NCI-H2171 (cell line): ENCODE measurements at places on chromosomes 11 and 22.

- no peak for DNase-seq
Observed at GRCh38 chr11:62806611-62807121, 1.4 kb upstream of the NXF1 start.

- no peak for DNase-seq
Observed at GRCh38 chr22:44331881-44332714, 19.3 kb upstream of the SHISAL1 start.

DNA sequence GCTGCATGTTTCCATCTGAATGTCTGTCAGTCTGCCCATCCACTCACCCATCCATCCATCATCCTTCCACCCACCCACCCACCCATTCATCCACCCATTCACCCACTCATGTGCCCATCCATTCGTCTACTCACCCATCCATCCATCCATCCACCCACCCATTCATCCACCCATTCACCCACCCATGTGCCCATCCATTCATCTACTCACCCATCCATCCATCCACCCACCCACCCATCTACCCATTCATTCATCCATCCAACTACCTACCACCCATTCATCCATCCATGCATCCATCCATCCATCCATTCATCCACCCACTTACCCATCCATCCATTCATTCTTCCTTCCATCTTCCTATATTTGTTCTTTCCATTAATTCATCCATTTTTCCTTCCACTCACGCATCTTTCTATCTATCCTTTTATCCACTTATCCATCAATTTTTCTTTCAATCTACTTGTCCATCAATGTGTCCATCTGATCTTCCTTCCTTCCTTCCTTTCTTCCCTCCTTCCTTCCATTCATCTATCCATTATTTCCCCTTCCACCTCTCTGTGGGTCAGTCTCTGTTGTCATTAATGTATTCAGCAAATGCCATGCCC is 8.0 kb downstream of the CRYBB3 start:
- no peak for DNase-seq

DNA sequence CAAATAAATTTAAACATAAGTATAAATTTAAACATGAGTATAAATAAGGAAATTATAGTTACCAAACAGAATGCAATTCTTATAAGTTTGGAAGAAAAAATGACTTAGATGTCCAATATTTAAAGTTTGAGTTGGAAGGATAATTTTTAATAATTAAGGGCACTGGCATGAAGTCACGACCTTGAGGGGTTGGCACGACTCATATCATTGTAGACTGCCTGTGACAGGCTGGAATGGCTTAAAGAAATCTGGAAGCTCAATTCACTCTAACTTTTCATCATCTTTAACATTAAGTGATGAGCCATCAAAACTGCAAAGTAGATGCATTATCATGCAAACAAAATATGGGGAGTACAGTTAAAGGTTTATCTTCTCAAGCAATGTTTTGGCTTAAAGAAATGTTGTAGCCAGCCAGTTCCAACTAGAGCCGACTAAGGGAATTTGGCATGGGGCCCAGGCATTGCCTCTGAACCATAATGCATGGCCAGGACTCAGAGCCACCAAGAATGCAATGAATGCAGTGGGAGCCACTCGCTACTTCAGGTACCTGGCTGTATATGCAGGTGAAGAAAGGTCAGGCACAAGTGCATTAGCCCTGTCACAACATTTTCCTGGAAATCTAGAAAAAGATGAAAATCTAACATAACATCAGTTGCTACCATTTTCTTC is 33.4 kb downstream of the PGR start:
- no peak for DNase-seq

- DNase-seq: no peak
Observed at GRCh38 chr22:48015701-48016100, 1253.3 kb downstream of the TBC1D22A start.

- DNase-seq: peak; percentile 93
Observed at GRCh38 chr11:35893796-35894475, 49.9 kb upstream of the LDLRAD3 start.

DNA sequence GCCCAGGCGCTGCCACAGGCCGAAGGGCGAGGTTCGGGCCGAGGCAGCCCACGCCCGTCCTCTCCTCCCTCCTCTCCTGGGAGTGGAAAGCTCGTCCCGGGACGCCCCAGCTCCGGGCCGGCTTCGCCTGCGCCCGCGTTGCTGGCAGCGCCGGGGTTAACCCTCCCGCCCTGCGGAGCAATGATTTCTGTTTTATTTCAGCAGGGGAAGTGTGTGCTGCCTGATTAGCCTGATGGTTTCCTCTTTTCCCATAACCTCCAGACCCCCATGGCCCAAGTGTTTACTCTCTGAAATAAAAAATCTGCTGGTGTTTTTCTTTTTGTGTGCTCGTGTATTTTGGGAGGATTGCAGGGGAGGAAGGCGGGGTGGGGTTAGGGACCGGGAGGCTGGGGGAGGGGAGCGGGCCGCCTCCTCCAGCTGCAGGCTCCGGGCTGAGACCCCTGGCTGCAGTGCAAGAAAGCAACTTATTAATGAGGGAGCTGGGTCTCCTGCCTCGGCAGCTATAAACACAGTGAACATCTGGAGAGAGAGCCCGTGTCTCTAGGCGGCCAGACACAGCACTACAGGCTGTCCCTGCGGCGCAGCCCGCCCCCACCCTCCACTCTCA is 38.6 kb downstream of the ETS1 start:
- no peak for DNase-seq

- DNase-seq: no peak
Observed at GRCh38 chr11:130042093-130042591, 27.6 kb upstream of the APLP2 start.

DNA sequence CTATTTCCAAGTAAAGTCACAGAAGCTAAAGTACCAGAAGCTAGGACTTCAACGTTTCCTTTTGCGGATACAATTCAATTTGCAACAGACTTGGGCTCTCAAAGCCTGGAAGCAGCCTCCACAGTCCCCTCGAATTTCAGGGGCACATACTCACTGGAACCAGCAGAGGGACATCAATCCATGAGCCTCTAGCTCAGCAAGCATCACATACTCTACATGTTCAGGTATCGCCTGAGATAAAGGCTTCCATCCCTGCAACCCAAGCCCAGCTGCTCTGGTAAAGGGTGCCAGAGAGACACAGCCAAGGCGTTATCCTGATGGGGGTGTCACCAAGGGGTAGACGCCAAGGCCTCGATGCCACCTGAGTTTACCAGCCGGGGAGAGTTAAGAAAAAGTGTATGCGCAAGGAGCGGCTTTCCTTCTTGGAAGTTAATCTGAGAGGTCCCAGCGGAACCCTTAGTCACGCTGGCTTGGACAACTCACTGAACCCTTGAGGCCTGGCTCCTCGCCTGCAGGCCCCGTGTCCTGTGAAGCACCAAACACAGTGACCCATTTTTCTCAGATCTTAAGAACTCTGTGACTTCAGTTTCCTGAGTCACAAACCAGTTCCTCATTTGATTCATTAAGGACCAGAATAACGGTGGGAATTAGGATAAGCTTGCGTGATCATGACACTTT is 13.0 kb downstream of the LTO1 start:
- DNase-seq: no peak

DNA sequence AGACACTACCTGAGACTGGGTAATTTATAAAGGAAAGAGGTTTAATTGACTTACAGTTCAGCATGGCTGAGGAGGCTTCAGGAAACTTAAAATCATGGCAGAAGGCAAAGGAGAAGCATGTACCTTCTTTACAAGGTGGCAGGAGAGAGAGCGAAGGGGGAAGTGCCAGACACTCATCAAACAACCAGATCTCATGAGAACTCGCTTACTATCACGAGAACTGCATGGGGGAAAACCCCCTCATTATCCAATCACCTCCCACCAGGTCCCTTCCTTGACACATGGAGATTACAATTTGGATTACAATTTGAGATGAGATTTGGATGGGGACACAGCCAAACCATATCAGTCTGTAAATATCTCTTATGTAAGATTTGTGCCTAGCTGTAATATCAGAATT is 50.9 kb upstream of the ATXN10 start:
- DNase-seq: no peak

DNA sequence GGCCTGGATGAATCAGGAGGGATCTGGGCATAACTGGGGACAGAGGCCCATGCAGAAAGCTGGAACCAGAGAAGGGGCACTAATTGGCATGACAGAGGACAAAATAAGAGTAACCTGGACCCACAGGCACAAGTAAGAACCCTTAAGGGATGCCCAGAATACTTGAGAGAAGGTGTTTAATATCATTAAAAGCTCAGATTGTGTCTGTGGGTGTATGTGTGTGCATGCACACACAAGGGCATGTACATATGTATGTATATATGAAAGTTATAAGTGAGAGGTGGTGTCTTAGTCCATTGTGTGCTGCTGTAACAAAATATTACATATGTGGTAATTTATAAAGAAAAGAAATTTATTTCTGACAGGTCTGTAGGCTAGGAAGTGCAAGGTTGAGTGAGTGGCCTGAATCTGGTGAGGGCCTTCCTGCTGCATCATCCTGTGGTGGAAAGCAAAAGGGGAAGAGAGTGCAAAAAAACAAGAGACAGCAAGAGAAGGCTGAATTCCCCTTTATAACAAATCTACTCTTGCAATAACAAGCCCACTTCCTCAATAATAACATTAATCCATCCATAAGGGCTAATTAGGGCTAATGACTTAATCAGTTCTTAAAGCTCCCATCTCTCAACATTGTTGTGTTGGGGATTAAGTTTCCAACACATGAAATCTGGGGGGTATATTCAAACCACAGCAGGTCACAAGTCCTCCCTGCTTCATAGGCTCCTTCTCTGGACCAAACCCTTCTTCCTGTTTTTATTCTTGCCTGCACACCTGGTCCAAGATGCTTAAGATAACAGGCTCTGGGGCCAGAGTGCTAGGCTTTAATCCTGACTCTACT is 68.3 kb upstream of the POU2AF2 start:
- no peak for DNase-seq

- DNase-seq: no peak
Observed at GRCh38 chr22:18028817-18029527, 4.6 kb upstream of the MICAL3 start.

- DNase-seq: no peak
Observed at GRCh38 chr11:73753938-73754337, 6.9 kb downstream of the RAB6A start.

- DNase-seq: no peak
Observed at GRCh38 chr11:95534226-95534625, 255.4 kb downstream of the FAM76B start.

DNA sequence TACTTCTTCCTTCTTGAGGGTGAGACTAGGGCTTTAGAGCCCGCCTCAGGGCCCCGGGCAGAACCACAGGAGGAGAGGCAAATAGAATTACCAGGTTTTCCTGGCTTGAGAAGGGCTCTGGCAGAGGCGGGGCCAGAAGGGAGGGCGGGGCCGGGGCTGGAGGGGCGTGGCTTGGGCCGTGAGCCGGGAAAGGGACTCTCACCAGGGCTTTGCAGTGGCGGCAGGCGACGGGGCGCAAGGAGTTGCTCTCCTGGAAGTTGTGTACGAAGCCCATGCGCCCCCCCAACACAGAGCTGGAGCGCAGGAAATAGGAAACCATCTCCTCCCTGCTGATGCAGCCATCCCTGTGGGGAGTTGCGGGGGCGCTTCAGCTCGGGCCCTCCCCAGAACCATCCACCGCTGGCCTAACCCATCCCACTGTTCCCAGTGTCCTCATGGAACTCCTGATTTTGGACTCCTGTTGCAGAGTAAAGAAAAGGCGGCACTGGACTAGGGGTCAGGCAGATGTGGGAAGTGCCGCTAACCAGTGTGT is 6.9 kb upstream of the NRXN2 start:
- DNase-seq: no peak

GRCh38 chr22:26553056-26553752 is 36.7 kb downstream of the TPST2 start:
- peak; percentile 69 for DNase-seq

DNA sequence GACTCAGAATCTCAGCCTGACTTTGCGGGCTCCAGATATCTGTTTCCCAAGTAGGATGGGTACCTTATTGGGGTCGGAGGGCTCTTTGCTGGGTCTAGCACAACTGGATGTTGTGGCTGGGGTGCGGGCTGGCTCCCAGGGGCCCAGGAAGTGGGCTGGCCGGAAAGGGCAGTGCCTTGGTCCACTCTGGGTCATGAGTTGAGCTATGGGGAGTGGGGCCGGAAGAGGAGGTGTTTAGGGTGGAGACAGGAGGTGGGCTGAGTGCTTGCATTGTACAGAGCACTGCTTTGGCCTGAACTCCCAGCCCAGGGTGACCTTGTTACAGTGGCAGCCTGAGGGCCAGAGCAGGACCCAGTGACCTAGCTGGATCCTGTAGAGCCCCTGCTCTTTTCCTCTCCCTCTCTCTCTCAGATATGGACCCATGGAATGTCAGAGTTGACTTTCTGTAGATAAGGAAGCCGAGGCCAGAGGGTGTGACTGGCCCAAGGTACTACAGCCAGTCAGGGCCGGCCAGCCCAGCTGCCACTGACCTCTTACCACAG is 13.2 kb downstream of the PHLDB1 start:
- no peak for DNase-seq
